Body of pancreas (tissue), 4 donors: ENCODE measurements at places on chromosomes 7 and 10.

DNA sequence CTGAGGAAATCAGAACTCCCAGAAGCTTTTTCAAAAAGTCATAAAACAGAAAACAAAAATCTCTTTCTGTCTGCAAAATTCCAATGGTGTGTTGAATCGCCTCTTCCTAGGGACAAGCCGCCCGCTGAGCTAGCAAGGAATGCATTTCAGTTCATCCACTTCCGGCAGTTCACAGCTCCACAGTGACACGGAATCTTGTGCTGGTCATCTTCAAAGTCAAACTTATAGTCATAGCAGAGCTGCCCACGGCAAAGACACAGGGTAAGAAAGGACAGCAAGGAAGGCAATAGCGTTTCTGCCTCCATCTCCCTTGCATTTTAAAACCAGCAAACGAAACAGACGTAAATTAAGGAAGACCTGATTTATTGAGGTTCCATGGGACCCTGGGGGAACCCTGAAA lies 111.2 kb downstream of the GALNT11 start:
- no peak overlapping the region for H3K27ac ChIP-seq
- no peak overlapping the region for H3K4me3 ChIP-seq
- no peaks in the 10 kb centered on the region for H3K4me1 ChIP-seq
- no peak for DNase-seq
- H3K27me3 ChIP-seq = no peaks in the 10 kb centered on the region

- no peak for DNase-seq
- H3K27me3 ChIP-seq = no peaks in the 10 kb centered on the region
- H3K4me3 ChIP-seq = no peak overlapping the region
- no peaks in the 10 kb centered on the region for H3K4me1 ChIP-seq
Measured at GRCh38 chr7:120600607-120601006, 257.3 kb downstream of the TSPAN12 start.

- H3K4me3 ChIP-seq = no peak overlapping the region
- H3K4me1 ChIP-seq = peaks cover 48% of the 10 kb centered on the region
- no peaks in the 10 kb centered on the region for H3K36me3 ChIP-seq
- H3K27me3 ChIP-seq = no peaks in the 10 kb centered on the region
- peak; percentile 49 for DNase-seq
Measured at GRCh38 chr7:157355784-157356511, 19.1 kb downstream of the DNAJB6 start.

DNA sequence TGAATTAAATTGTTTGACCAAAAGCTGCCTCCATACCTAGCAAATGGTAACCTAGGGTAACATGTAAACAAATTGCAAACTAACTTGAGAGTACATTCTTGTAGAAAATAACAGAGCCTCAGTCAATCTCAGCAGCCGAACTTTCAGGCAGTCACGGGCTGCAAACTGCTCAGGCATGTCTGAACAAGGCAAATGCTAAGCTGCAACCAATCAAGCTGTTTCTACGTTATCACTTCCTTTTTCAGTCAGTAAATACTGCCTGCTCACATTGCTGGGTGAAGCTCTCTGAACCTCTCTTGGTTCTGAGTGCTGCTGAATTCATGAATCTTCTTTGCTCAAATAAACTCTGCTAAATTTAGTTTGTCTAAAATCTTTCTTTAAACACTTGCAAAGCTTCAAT lies 1212.4 kb downstream of the SORCS1 start:
- H3K27me3 ChIP-seq = no peaks in the 10 kb centered on the region
- H3K27ac ChIP-seq = no peak overlapping the region
- H3K4me1 ChIP-seq = peaks cover 8% of the 10 kb centered on the region
- H3K4me3 ChIP-seq = no peak overlapping the region
- peak; percentile 18 for DNase-seq

DNA sequence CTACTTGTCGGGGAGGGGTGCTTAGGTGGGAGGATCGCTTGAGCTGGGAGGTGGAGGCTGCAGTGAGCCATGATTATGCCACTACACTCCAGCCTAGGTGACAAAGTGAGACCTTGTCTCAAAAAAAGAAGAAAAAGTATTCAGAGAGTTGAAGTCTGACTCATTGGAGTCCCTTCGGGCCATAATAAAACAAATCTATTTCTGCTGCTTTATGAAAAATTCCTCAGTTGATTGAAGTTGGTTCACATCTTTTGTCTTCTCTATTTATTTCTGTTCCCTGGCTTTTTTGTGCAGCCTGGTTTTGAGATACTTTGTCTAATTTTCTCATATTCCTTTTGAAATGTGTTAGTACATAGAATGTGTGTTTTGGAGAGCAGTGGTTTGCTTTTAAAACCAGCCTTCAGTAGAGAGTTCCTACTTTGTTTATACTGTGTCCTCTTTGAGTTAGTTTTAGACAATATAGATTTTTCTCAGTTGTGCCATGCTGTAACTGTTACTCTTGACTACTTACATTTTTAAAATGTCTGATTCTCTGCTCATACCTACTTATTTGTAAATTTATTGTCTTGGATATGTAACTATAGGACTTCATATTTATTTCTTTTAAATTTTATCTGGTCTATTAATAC lies 36.7 kb downstream of the LUC7L2 start:
- H3K36me3 ChIP-seq = no peaks in the 10 kb centered on the region
- no peaks in the 10 kb centered on the region for H3K27me3 ChIP-seq
- no peak for DNase-seq
- H3K27ac ChIP-seq = no peak overlapping the region
- H3K4me3 ChIP-seq = no peak overlapping the region

DNA sequence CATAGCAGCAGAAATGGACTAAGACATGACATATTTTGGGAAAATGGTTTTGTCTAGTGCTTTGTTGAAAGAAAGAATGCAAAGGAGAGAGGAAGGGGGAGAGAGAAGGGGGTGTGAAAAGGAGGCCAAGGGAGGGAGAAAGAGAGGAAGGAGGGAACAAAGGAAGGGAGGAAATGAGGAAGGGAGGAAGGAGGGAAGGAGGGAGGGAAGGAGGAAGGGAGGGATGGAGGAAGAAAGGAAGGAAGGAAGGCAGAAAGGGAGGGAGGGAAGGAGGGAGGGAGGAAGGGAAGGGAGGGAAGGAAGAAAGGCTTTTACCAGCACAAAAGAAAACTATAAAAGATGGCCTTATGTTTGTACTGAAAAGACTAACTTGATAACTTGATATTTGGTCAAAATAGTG lies 65.1 kb upstream of the ST8SIA6 start:
- H3K4me1 ChIP-seq = no peaks in the 10 kb centered on the region
- H3K36me3 ChIP-seq = no peaks in the 10 kb centered on the region
- H3K27ac ChIP-seq = no peak overlapping the region
- H3K4me3 ChIP-seq = no peak overlapping the region
- DNase-seq = no peak

DNA sequence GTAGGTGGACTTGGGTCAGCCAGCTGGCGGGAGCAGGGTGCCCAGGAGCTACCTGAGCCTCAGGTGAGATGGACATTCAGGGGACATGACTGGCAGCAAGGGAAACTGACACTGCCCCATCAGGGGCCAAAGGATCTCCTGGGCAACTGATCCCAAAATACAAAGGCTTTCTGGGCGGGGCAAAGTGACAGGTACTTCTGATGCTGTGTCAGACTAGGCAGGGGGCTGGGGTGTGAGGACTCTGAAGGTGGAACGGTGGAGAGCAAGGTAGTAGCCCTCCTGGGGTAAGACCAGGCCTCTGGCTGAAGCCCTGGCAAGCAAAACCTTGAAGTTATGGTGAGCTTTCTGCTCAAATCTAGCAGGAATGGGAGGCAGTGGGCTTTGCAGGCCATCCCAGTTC lies 4.4 kb downstream of the OPN4 start:
- H3K4me3 ChIP-seq = no peak overlapping the region
- H3K27ac ChIP-seq = no peak overlapping the region
- no peaks in the 10 kb centered on the region for H3K27me3 ChIP-seq
- H3K36me3 ChIP-seq = no peaks in the 10 kb centered on the region
- H3K4me1 ChIP-seq = no peaks in the 10 kb centered on the region
- no peak for DNase-seq

GRCh38 chr7:26648554-26648953 lies 215.8 kb downstream of the SKAP2 start:
- H3K27me3 ChIP-seq = no peaks in the 10 kb centered on the region
- H3K4me3 ChIP-seq = no peak overlapping the region
- DNase-seq = no peak
- no peaks in the 10 kb centered on the region for H3K36me3 ChIP-seq
- H3K27ac ChIP-seq = no peak overlapping the region

DNA sequence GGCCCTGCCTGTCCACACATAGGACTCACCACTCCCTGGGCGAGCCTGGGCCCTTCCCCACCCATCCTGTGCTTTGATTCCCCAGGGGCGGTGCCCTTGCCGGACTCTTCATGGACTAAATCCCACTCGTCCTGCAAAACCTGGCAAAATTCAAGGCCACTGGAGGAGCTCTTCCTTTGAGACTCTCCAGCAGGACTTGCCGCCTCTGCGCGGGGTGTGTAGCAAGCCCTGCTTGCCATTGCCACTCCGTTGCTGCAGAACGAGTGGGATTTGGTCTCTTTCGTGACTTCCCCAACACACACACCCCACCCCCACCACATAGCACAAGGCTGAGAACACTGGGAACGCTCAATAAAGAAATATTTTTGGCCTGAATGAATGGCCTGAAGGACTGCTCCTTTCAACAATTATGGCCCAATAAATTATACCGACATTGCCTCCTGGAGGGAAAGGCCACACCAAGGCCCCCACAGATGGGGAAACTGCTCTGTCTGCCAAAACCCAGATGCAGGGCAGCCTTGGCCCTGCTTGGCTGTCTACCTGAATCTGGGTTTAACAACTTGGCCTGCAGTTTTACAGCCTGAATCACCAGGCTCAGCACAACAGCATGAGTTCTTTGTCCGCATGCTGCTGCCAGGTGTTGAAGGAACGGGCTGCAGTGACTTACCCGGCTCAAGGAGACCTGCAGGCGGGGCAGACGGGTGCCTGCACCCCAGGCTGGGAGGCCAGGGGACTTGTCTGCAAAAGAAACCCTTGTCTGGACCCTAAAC lies 72.8 kb upstream of the KAT6B start:
- DNase-seq = peak; percentile 42
- H3K36me3 ChIP-seq = no peaks in the 10 kb centered on the region
- H3K4me3 ChIP-seq = no peak overlapping the region
- H3K27me3 ChIP-seq = no peaks in the 10 kb centered on the region
- peaks cover 7% of the 10 kb centered on the region for H3K4me1 ChIP-seq
- no peak overlapping the region for H3K27ac ChIP-seq

GRCh38 chr10:19498393-19499290 lies 317.6 kb upstream of the PLXDC2 start:
- H3K4me1 ChIP-seq = no peaks in the 10 kb centered on the region
- H3K27ac ChIP-seq = no peak overlapping the region
- no peak for DNase-seq
- no peaks in the 10 kb centered on the region for H3K27me3 ChIP-seq
- H3K4me3 ChIP-seq = no peak overlapping the region

DNA sequence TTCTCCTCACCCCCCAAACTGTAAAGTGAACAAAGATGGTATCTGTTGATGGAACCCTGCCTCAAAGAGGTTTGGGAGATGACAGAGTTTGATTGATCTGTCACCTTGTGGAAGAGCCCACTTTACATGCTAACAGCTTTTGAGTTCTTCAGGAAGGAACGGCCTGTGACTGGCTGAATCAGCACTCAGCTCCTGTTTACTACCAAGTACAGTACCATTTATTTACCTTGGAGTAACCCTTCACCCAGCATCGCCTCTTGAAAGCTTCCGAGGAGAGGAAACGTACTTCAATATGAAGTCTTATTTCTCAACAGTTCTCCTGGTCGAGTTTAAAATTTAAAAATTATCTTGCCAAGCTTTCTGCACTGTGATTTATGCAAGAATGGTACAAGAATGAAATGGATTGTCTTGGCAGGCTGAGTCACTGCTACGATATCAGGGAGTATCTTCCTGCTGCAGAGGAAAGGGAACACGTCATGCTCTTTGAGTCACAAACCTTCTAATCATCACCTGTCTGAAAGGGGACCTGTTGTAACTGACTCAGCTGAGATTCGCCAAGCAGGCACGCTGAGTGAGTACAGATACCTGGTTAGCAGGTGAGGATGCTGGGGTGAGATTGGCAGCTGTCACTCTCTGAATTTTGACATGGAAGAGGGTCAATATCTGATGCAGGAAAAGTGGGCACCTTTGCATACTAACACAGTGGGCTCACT lies 30.1 kb downstream of the KLF6 start:
- no peaks in the 10 kb centered on the region for H3K36me3 ChIP-seq
- no peak overlapping the region for H3K27ac ChIP-seq
- H3K27me3 ChIP-seq = no peaks in the 10 kb centered on the region
- H3K4me3 ChIP-seq = no peak overlapping the region
- DNase-seq = no peak
- H3K4me1 ChIP-seq = peaks cover 7% of the 10 kb centered on the region

GRCh38 chr10:104663563-104663962 lies 22.5 kb downstream of the SORCS3 start:
- no peak overlapping the region for H3K4me3 ChIP-seq
- no peaks in the 10 kb centered on the region for H3K27me3 ChIP-seq
- H3K27ac ChIP-seq = no peak overlapping the region
- H3K36me3 ChIP-seq = no peaks in the 10 kb centered on the region
- H3K4me1 ChIP-seq = no peaks in the 10 kb centered on the region

- H3K4me1 ChIP-seq = peaks cover 36% of the 10 kb centered on the region
- no peak overlapping the region for H3K4me3 ChIP-seq
- no peak for DNase-seq
- no peak overlapping the region for H3K27ac ChIP-seq
- H3K27me3 ChIP-seq = no peaks in the 10 kb centered on the region
- no peaks in the 10 kb centered on the region for H3K36me3 ChIP-seq
Measured at GRCh38 chr10:95346715-95347401, 56.1 kb upstream of the PDLIM1 start.

DNA sequence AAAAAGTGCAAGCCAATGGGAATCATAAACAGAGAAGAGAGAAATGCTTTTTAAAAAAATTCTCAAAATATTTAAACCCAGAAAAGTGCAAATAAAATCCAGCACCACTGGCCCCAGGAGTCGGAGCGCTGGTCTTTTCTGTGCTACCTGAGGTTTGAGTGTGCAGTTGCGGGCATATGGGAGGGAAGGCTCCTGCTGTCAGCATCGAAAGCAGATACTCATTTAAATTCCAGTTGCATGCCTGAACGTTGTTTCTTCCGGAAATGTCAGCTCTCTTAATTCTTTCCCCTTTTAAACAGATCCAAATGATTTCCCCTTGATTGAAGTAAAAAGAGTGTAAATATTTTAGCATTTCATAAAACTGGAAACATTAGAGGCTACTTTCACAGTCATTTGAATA lies 240.5 kb upstream of the GPR26 start:
- H3K4me3 ChIP-seq = no peak overlapping the region
- no peaks in the 10 kb centered on the region for H3K36me3 ChIP-seq
- no peak for DNase-seq
- no peaks in the 10 kb centered on the region for H3K27me3 ChIP-seq
- no peak overlapping the region for H3K27ac ChIP-seq

- DNase-seq = no peak
- H3K27me3 ChIP-seq = no peaks in the 10 kb centered on the region
- no peaks in the 10 kb centered on the region for H3K4me1 ChIP-seq
- no peaks in the 10 kb centered on the region for H3K36me3 ChIP-seq
- no peak overlapping the region for H3K4me3 ChIP-seq
Measured at GRCh38 chr7:123022576-123022975, 27.1 kb upstream of the TAS2R16 start.
